Fibroblast of pulmonary artery (primary cell): ENCODE measurements at places on chromosomes 4 and X.

GRCh38 chrX:23478561-23478960 lies 143.9 kb downstream of the PTCHD1 start:
- DNase-seq, result no peak

DNA sequence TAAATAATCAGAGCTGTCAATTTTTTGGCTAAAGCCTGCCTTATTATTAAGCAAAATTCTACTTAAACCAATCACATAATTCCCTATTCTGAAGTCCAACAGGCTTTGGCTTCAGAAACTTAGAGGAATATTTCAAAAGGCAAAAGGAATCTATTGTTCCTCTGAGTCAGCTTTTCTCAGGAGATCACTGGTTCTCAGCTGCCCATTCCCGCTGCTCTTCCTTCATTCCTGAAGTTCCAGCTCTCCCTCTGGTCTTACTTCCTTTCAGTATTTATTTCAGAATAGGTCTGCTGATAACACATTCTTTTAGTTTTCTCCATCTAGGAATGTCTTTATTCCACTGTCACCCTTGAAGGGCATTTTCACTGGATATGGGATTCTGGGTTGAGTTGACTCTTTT lies 133.7 kb downstream of the SOWAHB start:
- peak; percentile 79 for DNase-seq

GRCh38 chrX:12332786-12333347 lies 194.6 kb downstream of the FRMPD4 start:
- no peak for DNase-seq

DNA sequence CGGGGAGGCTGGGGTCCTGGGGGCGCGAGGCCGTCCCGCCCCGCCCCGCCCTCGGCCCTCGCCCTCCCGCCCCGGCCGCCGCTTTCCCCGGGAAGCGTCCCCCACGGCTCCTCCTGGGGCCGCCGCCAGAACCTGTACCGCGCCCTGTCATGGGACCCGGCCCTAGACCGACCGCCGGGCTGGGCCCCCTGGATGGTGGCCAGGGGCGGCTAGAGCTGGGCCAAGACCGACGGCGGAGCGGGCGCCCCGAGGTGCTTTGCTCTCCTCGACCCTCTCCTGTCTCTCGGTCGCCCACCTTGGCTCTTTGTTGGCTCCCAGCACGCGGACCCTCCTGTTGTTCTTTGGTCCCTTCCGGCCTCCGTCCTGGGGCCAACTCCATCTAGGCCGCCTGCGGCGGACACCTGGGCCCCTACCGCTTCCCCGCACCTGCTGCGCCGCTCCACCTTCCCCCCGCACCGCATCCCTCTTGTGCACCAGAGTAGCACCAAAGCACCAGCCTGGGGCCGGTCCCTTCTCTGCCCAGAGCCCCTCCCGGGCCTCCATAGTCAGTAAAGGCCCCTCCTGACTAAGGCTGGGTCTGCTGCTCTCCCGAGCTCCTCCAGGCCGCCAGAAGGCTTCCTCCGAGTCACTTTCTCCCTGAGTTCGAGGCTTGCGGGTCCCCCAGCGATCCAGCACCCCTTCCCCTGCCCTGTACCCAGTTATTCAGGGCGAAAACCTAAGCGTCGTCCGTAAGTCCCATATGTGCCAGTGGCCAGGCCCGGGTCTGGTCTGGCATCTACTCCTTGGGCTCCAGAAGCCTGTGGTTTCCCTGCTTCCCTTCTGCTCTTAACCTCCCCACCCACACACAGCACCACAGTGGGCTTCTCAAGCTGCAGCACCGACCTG lies 587 bp downstream of the TACC3 start:
- DNase-seq, result no peak

DNA sequence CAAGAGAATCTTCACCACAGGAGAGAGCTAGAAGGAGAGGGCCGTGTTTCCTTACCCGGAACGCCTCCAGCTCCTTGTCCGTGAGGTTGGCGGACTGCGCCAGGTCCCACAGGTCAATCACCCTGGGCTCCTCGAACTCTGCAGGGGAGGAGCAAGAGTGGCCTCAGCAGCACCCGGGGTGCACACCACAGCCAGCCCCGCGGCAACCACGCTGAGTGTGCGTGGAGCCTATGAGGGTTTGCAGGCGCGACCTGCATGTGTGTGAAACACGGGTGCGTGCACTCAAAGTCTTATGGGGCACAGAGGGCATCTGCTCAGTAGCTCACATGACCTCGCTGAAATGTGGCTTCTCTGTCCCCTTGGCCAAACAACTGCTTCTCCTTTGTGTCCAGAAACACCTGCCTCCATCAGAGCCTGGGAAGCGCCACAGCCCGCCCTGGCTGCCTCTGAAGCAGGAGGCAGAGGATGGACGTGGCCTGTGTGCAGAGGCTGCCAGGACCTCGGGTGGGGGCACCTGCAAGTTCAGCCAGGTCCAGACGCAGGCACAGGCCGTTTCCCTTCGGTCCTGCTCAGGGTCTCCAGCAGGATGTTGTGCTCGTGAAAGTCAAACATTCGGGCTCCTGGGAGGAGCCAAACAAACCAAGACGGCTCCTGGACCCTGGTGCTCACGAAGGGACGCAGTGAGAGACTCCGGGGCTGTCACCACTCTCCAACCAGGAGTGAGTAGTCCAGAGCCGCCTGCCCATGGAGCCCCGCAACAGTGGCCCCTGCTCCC lies 16.0 kb downstream of the LRPAP1 start:
- no peak for DNase-seq

GRCh38 chr4:2900741-2901140 lies 57.1 kb downstream of the ADD1 start:
- no peak for DNase-seq

DNA sequence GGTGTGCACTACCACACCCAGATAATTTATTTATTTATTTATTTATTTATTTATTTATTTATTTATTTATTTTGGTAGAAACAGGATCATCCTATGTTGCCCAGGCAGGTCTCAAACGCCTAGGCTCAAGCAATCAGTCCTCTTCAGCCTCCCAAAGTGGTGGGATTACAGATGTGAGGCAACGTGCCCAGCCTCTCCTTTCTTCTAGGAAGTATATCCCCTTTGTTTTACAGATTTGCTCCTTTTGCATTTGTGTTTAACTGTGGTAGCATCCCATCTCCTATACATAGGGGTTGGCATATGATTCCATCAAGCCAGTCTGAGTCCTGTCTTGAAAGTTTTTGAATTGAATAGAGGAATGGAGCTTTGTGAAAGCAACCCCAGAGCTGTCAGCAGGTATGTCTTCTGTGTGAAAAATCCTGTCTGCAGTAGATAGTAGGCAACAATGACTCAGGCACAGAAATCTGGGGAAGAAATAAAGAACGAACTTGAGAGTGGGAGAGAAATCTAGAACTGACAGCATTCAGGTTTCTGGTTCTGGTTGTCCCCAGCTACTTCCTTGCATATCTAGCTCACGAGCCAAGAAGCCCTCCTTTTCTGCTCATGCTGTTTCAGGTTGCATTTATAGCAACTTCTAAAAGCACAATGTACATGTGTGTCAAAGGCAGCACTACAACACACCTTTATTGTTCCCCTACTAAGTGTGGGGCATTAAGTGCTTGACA lies 113.7 kb upstream of the LSM6 start:
- no peak for DNase-seq

- no peak for DNase-seq
Measured at GRCh38 chr4:3476936-3477749, 14.0 kb downstream of the DOK7 start.

GRCh38 chr4:188864741-188865140 lies 725.5 kb downstream of the TRIML1 start:
- DNase-seq, result no peak
